Fibroblast of skin of right quadriceps (primary cell): ENCODE measurements at places on chromosomes 4 and X.

DNA sequence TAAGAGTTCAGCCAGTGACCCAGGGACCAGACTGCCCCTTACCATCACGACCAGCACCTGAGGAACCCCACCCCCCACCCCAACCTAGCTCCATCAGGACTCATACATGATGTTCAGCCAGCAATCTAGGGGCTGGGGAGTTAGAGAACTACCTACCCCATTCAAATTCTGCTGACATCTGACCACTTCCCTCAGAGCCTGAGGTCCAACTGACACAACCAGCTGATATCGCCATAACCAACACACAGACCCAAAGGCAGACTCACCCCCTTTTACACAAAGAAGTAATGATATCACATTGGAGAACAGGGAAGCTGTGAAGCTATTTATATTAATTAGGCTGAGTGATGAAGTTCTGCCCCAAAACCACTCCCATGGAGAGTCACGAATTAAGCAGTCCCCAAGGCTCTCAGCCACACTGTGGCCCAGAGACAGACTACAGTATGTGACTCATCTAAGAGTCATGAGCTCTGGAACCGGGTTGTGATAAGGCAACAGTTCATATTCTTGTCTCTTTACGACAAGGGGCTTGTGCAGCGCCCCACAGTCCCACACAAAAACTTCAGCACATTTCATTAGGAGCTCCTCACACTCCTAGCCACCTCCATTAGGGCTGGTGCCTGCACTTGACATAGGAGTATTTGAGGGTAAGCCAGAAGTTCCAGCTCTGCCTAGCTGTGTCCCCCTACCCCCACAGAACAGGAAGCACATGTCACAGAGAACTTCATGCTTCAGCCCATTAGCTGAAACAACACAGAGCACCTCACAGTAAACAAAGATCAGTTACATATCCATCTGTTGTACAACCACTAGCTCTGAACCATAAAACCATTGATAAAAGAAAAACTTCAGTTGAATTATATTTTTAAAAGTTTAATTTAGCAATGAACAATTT lies 184.7 kb upstream of the ZCCHC13 start:
- DNase-seq: peak; percentile 61

GRCh38 chr4:123838474-123838873 lies 441.9 kb downstream of the SPRY1 start:
- no peak for DNase-seq

- no peak for DNase-seq
Measured at GRCh38 chr4:88158038-88158488, 376 bp downstream of the ABCG2 start.

- DNase-seq: no peak
Measured at GRCh38 chrX:70445951-70446350, 1.3 kb downstream of the DLG3 start.

DNA sequence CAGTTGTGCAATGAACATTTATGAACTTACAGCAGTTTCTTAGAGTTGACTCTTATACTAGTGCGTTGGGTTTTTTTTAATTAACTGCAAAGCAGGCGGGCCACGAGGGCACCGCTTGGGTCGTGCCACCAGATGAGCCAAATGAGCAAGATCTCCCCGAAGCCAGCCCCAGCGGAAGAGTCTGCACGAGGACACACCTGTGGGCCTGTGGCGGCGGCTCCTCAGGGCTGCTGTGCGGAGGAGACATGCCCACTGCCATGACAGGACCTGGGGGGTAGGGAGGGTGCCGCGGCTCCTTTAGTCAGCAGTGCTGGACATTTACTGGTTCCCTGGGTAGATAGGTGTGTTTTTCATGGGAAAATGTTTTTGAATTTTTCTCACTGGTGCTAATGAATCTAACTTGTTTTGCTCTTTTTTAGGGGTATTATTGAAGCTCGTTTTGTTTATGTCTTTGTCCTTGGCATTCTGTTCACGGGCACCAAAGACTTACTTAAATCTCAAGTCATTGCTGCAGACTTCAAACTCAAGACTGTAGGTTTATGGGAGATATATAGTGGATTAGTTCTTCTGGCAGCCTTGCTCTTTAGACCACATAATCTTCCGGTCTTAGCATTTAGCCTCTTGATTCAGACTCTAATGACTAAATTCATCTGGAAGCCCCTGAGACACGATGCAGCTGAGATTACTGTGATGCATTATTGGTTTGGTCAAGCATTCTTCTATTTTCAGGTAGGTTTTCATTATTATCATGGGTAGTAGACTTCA lies 31.2 kb downstream of the PIGG start:
- no peak for DNase-seq

GRCh38 chr4:159227378-159227777 lies 124.5 kb downstream of the RAPGEF2 start:
- no peak for DNase-seq

DNA sequence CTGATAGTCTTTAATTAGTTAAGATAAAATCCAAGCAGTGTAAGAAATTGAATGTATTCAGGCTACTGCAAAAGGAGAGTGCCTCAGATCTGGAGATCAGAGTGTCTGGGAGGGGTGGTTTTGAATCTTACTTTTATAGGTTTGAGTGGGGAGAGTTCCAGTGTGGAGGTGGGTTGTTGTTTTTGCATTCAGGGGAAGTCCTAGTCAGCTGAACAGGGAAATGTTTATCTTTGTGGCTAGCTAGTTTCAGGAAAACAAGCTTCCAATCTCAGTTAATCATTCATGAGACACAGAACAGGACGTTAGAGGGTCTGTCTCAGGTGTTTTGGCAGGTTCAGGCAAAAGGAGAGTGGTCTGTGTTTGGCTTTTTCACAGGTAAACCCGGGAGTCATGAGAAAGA lies 26.0 kb downstream of the ZNF81 start:
- DNase-seq: no peak

DNA sequence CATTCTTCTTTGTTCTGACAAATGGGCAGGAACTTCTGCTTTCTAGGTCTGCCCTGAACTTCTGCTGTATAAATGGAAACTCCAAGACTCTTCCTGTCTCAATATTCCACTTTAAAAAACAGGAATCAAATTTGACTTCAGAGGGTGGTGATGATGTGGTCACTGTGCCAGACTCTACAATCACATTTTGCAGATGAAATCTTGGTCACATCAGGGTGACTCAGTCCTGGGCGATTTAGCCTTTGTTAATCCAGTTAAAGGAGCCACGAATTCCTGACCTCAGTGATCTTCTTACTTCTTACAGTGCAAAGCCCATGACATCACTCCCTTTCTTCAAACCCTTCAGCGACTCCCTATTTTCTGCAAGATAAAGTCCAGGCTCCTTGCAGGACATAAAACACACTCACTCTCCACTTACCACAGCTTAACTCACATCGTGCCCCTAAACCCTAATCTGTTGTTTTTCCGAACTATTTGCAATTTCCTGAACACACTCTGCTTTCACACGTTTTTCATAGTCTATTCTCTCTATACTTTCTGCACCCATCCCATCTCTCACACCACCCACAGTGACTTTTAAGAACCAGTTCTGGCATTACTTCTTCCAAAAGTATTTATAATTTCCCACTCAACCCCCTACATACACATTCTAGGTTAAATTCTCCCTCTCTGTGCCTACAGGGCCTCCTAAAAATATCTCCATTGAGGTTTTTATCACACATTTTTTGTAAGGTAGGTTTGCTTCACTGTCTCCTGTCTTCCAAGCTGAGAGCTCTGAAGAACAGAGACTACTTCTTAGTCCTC lies 11.1 kb downstream of the GASK1B start:
- peak; percentile 72 for DNase-seq

GRCh38 chr4:15847746-15848145 lies 69.6 kb downstream of the CD38 start:
- no peak for DNase-seq

DNA sequence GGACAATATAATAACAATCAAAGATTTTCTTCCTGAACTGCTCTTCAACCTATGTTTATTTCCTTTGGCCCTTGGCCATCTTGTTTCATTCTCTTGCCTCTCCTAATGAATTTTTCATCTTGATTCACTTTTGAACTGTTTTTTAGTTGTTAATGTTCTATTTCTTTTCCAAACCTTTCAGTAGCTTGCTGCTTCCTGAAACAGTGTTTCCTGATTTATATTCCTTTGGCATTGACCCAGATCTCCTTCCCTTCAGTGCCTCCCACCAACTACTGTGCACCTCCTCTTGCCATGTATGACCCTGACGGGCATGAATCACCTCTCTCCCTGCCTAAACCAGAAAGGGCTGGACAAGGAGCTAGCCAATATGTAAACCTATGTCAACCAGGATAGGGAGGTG lies 25.6 kb upstream of the SPP1 start:
- peak; percentile 35 for DNase-seq

DNA sequence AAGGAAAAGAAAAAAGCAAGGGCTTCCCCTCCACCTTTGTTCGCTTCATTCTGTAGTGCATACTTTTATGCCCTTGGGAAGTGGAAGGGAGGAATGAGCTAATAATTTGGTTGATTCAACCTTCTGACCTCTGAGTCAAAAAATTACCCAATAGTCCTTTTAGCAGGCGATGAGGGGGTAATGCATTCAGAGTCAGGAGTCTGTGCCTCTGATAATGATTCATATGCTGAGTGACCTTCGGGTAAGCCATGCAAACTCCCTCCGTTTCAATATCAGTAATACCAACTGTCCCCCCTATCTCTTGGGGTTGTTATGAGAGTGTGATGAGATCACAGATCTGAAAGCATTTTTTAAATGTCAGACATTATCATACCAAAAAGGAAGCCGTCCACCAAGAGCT lies 41.6 kb upstream of the ACSL4 start:
- DNase-seq: peak; percentile 74

- peak; percentile 27 for DNase-seq
Measured at GRCh38 chr4:122823476-122823875, 3.2 kb upstream of the FGF2 start.

DNA sequence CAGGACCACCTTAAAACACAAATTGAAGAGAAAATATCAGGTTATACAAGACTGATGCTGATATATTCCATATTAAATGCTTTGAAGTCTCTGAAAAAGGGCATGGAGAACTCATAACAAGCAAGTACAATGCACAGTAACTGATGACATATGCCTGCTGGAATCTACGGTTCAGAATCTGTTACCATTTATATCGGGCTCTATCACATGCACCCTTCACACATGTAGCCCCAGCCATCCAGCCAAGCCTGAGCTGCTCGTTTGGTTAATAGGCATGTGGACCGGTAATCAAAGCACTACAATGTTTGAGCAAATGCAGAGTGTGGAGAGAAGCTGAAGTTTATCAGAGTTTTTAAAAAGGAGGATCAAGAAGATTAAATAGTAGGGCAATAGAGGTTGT lies 11.8 kb downstream of the COMMD8 start:
- peak; percentile 57 for DNase-seq

GRCh38 chr4:128299848-128300247 lies 12.2 kb upstream of the PGRMC2 start:
- DNase-seq: no peak
